Right renal cortex interstitium (tissue), 3 donors: ENCODE measurements at places on chromosomes 3 and 15. TPM values are rescaled to one million over a fixed set of nuclear protein-coding genes. Genes with fewer than 3 reads are reported as not detected.

DNA sequence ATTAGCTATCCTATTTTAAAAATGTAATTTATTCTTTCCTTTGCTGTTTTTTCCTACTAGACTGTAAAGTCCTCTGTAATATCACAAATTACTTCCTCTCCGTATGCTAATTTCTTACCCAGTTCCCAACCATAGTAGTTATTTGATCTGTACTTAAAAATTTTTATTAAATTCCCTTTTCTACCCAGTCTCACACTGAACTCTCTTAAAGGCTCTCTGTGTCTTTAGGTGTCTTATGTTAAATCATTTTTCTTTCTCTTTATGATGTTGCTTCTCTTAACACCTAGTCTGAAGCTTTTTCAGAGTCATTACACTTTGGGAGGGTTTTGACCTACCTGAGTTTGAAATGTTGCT lies 378.6 kb downstream of the NSUN3 start:
- DNase-seq: no peak

GRCh38 chr15:94252906-94253491 lies 21.6 kb downstream of the MCTP2 start:
- no peak for DNase-seq

- peak; percentile 65 for DNase-seq
Measured at GRCh38 chr3:48232734-48233133, 8.2 kb upstream of the ZNF589 start.

DNA sequence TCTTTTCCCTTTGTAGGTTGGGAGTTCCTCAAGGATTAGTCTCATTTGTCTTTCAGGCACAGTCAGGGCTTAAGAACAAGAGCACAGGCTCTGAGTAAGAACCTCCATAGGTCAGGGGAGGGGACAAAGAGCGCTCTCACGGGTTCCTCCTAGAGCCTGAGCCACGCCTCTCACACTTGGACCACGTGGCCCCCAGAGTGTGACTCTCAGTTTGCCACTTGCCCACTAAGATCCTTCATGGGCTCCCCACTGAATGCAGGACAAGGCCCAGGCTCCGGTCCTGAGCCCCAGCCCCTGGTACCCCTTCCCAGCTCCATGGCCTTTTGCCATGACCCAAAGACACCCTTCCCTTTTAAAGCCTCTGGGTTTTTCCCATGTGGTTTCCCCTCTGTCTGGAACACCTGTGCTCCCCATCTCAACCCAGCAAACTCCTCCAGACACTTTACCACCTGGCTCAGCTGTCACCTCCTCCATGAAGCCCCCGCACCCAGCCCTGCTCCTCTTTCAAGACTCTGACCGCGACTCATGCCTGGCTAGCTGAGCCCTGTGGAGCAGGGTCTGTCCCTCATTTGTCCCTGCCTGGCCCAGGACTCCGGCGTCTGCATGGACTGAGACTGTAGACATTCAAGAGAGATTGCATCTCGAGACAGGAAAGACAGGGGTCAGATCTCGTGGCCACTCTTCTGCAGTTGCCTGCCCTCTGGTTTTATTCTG lies 32.7 kb downstream of the IQSEC1 start:
- DNase-seq: no peak

- no peak for DNase-seq
Measured at GRCh38 chr3:186057594-186057993, 51.3 kb downstream of the ETV5 start.

GRCh38 chr15:48954538-48954937 lies 9.2 kb downstream of the SHC4 start:
- no peak for DNase-seq

DNA sequence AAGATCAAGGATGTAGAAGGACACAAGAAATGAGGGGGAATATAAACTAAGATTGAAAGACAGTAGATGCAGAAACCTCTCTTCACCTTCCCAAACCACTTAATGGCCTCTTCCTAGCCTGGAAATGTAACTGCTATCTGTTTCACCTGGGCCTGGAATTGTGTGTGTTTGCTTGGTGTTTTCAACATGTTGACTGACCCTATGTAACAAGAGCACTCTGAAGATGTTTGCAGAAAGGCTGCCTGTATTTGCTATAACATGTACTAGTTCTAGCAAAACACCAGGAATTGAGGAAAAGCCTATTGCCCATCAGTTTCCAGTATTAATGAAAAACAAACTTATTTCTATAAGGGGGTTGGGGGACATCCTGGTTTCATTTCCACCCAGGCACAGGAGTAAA lies 248.3 kb downstream of the WDR72 start:
- no peak for DNase-seq

DNA sequence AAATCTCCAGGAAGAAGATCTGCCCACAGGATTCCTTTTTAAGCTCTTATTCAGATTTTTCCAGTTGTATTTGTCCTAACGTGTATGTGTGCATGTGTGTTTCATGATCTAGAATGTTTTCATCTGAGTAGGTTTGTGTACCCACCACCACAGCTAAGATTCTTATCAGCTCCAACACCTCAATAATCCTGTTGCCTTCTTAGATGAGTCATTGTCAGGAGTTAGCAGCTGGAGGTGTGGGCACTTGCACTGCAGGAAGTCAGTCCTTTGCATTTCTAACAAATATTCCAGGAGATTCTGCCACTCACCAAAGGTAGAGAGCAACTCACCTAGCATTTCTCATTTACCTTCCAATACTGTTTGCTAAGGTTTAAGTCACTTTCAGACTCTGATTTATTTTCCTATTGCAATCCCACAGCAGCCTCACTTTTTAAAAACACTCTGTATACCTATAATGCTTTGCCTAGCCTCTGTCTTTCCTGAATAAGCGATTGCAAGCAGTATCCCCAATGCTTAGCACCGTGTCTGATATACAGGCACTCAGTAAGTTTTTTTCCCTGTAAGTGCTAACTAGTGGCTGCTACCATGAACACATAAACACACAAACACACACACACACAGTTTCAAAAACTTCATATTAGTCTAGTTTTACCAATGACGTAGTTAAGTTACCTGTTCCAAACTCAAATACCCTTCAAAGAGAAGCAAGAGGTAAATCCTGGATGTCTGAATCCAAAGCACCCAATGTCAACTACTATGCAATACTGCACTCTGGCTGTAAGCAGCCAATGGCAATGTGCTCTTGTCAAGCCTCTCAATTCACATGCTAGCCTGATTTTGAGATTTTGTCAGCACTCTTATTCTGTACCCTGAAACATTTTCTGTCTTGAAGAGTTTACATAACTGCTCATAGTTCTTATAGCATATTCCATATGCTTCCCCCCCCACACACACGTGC lies 713.5 kb upstream of the LMCD1 start:
- no peak for DNase-seq

DNA sequence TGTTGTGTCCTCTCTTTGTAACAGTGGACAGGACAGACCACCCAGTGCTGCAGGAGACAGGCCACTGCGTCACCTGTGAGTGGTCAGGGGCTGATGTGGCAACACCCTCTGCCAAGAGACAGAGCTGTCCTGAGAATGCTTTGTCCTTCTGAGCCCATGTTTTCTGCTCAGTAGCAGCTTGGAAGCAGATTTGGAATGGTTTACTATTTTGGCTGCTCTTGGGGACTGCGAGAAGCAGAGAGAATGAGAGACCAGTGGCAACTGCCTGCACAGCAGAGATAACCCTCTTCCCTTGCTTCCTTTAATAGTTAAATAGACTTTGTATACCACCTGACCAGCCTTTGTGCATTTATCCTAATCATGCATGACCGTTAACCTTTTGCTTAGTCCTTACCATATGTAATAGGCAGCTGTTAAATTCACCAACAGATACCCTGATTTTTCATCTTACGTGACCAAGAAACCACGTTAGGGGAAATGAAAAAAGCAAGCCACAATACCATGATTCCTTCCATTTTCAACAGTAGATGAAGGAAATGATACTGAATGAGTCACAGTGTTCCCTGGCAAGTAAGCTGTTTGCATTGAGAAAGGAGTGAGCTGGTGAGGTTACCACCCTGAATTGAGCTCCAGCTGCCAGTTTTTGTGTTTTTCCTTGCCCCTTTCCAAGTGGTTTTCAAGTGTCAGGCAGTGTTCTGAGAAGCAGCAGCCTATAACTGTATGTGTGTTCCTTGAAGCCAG lies 35.5 kb downstream of the B3GALNT1 start:
- DNase-seq: no peak

GRCh38 chr3:14152233-14152962 lies 26.0 kb downstream of the XPC start:
- DNase-seq: no peak

GRCh38 chr15:60337076-60337475 lies 60.7 kb downstream of the ANXA2 start:
- DNase-seq: no peak

DNA sequence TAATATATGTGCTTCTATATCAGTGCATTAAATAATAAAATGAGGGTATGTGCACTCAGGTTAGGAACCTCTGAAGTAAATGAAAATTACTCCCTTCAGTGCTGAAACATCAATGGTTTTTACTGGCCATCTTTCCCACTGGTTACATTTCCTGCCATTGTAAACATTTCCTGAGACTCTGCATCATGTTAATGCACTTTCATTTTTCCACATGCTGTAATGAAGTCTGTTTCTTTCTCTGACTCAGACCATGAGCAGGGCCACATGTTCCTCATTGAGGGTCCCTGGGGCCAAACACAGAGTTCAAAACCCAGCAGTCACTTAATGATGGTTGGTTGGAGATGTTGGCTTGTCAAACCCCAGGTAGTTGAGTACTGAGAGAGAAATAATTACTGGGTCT lies 15.3 kb downstream of the FAM3D start:
- no peak for DNase-seq

DNA sequence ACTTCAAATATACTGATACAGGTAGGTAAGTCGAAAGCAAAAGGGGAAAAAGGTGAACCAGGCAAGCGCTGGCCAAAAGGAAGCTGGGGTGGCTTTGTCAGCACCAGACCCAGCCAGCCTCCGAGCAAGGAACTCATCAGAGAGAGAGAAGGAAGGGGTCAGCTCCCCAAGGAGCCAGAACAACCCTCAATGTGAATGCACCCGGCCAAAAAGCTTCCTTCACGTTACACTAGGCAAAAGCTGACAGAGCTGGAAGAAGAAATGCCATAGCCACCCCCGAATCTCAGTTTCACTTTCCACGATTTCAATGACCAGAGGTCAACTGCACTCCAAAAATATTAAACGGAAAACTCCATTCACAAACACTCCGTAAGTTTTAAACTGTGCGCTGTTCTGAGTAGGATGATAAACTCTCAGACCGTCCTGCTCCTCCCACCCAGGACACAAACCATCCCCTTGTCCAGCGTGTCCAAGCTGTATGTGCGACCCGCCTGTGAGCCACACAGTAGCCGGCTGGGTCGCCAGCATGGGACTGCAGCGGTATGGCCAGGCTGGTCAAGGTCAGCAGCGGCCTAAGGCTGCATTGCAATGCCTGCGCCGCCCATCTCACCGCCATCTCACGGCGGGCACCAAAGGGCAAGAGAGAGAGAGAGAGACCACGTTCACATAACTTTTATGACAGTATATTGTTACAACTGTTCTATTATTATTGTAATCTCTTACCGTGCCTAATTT lies 29.7 kb downstream of the CYFIP1 start:
- DNase-seq: no peak

DNA sequence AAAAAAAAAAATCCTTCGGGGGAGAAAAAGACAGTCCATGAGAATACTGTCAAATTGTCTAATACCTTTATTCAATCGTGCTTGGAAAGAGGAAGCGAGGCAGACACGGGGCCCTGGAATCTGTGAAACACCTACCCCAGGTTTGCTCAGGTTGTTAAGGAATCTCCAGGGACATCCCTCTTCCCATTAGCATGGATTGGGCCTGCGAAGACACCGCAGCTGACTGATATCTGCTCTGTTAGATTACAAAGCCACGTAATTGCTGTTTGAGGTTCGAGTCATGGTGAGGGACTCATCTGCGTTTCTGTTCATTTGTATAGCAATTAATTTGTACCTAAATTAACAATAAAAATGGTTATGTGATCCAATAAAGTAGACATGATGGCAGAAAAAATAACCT lies 91.0 kb downstream of the BDH1 start:
- DNase-seq: no peak

DNA sequence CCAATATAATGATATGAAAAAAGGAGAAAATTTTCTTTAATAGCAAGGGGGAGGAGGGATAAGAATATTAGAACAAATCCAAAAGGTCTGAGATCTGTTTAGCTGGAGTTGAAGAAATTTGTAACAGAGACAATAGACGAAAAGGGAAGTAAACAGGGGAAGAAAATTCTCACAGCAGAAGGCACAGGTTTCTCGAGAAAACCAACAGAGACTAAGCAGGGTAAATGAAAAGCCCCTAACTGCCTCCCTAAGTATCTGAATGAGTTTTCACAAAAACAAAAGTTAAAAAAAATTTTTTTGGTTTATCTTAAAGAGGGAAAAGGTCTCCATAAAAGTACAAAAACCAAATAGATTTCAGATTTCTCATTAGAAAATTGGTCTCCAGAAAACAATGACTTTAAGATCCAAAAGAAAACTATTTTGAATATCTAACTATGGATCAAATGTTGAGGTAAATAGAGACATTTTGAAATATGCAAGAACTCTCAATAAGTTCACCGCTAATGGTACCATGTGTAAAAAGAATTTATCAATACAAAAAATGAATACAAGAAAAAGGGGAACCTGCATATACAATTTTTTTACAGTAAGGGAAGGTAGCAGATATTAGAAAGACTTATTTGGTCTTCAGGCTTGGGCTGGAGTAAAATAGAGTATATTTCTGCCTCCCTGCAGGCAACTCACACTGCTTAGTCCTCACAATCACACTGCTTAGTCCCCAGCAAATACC lies 23.9 kb upstream of the NEK10 start:
- no peak for DNase-seq

Gene GMNC
- polyA plus RNA-seq: 4.9 TPM

Gene NEO1
- polyA plus RNA-seq: 159 TPM

Gene ITIH3
- 5.1 TPM for polyA plus RNA-seq

Gene SCAANT1
- 0.53 TPM for polyA plus RNA-seq

Gene XCR1
- polyA plus RNA-seq: 0.26 TPM

Gene ACKR4
- 1.7 TPM for polyA plus RNA-seq

Gene SNX1
- polyA plus RNA-seq: 118 TPM
